Fibroblast of skin of left quadriceps (primary cell): ENCODE measurements at places on chromosomes 12 and 14.
A peak's percentile ranks its signal among the peaks of the same experiment; 100 is the strongest.

DNA sequence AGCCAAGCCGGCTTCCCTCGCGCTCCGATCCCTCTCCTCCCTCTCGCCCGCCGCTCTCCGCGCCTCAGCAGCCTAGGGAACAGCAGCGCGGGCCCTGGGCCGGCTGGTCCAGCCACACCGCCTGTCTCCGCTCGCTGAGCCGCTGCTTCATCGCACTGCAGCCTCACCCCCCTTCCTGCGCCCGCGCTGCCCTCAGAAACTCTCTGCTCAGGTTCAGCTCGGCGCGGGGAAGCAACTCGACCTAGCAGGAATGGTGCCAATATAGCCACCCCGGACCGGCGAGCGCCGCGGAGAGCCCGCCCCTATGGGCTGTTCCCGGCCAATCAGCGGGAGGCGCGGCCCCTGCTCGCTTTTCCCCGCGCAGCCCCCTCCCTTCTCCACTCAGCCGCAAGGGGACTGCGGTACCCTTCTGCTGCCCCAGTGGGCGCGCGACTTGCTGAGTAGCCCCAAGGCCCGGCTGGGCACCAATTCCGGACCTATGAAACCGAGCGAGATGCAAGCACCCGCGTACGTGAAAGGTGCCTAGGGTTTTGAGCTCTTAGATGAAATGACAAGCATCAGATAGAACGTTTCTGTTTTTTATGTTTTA is at the start of gene ADAMTS20:
TSS of gene ADAMTS20 (minus strand) at position 233 of the 589 bp plus-strand sequence. CDS start 282 bp downstream, outside the sequence.
- no peak for DNase-seq

DNA sequence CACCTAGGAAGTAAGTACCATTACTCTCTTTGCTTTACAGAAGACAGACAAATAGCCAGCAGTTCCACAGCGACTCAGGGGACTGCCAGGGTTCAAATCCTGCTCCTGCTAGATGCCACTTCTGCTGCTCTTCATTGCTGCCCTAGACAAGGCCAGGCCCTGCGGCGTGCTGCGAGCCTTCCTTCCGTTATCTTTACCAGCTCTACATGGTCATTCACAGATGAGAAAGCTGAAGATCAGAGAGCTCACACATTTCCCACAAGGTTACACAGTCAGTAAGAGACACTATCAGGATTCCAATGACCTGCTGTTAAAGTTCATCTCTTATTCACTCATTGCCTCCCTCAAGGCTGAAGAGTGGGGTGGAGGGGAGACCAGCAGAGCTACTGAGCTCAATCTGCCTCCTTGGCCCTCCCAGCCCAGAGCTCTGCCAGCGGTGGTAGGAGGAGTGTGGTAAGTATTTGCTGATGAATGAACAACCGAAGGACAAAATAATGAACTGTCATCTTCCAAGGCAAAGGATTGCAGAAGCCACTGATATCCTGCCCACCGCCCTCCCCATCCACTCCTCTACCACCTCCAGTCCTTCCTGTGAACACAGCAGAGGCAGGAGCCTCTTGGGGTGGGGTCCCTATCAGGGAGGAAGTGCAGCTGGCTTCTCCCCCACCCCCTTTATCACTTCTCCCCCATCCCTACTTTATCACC is 14.6 kb upstream of the HDAC7 start:
- DNase-seq: no peak

- no peak for DNase-seq
Observed at GRCh38 chr12:106022568-106023012, 116.2 kb downstream of the NUAK1 start.

DNA sequence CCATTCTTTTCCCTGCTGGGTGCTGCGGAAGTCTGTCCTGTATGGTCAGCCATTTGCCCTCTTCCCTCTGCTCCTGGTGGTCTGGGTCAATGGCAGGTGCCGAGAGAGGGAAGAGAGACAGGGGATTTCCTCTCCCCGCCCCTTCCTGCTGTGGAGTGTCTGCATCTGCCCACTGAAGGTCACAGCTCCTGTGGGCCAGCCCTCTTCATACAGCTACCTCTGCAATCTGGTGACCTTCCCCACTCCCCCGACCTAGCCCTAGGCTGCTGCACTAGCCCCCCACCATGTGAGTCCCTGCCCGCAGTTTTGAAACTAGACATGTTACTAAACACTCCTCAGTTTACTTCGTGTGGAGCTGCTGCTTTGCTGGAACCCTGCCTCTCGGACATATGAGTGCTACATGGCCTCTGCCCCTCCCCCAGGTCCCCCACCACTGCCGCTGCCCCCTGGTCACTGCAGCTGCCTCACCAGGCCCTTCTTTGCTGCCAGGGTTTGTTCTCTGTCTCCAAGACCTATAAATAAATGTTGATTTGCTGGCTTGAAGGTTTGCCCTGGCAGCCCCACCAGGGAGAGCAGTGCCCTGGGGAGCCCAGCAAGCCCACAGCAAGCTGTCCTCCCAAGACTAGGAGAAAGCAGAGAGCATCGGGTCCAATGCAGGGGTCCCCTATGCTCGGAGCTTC is 102.9 kb downstream of the DPF3 start:
- DNase-seq: no peak

GRCh38 chr12:91574975-91575374 is 392.4 kb upstream of the DCN start:
- no peak for DNase-seq

DNA sequence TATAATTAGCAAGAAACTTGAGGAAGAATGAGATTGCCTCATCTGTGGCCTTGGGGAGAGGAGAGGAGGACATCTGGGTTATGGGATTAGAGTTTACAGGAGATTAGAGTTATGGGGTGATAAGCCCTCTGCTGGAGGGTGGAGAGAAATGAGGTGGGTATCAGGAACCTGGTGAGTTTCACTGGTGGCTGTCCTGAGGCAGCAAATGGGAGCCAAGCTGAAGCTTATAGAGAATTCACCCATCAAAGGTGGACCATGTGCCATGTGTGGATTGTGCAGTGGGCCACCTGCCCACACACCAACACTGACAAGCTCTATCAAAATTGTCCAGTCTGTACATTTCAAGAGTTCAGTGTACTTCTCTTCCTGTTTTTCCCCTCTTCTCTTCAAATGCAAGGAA is 135.3 kb downstream of the AEBP2 start:
- no peak for DNase-seq

GRCh38 chr12:230925-231671 is 17.1 kb upstream of the SLC6A12 start:
- DNase-seq: no peak

GRCh38 chr14:25836636-25837035 is 761.2 kb downstream of the NOVA1 start:
- no peak for DNase-seq

DNA sequence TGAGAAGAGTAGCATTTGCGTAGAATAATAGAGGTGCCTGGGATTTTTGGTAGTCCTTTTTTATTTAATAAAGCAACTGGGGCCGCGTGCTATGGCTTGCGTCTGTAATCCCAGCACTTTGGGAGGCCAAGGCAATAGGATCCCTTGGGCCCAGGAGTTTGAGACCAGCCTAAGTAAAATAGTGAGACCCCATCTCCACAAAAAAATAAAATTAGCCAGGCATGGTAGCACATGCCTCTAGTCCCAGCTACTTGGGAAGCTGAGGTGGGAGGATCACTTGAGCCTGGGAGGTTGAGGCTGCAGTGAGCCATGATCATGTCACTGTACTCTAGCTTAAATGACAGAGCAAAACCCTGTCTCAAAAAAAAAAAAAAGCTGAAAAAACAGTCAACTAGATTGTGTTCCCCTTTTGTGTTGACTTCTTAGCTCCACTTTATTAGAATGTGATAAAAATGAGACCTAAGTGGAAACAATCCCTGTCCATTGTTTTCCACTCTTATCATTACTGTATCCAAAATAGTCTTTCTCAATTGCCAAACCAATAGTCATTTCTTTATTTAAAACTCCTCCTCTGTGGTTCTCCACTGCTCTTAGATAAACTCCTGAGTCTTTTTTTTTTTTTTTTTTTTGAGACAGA is 7.4 kb downstream of the PRKCH start:
- no peak for DNase-seq

GRCh38 chr12:24111086-24111485 is 161.6 kb upstream of the SOX5 start:
- DNase-seq: no peak

DNA sequence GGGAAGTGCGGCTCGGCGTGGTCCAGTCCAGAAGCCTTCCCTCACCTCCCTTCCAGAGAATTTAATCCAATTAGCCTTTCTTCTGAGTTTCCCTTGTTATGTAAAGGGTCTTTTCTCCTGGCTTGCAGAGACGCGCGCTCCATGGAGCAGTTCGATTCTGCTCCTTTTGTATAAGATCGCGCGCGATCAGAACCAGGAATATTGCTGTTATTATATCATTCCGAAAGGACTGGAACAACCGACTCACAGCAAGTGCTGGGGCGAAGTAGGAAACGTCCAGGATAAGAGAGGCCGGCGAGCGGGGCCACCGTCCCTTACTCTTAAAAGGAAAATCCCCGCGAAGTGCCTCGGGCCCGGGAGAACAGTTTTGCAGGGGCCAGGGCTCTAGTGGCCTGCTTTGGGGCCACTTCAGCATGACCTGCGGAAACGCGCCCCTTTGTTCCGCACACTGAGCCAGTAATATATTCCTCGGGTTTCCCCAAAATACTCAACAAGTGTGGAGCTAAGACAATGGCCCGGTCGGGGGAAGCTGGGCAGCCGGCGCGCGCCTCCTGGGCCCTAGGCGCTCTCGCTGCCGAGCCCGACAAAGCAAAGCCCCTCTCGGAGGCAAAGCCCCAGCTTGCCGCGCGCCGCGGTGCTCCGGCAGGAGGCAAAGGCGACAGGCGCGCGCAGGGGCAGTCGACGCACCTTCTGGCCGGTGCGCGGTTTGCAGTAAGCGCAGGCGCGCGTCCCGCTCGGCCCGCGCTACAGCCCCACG is 2.9 kb downstream of the RFX4 start:
- no peak for DNase-seq

- DNase-seq: no peak
Observed at GRCh38 chr14:60977847-60978246, 3.0 kb downstream of the TRMT5 start.

DNA sequence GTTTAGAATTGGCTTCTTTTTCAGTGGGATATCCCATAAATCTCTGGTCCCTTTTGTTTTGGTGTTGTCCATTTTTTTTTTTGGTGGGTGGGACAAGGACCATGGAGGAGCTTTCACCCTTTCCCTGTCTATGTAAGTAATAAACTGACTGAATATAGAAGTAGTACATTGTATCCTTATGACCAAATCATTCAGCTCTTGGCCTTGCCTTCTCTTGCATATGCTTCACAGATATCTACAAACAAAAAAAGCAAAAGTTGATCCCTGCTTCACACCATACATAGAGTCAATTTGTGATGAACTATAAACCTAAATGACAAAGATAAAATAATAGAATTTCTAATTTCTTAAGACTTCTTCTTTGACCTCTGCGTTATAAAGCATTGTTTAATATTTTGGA is 59.8 kb downstream of the SIX1 start:
- no peak for DNase-seq

GRCh38 chr12:8680533-8680932 is 17.3 kb upstream of the RIMKLB start:
- no peak for DNase-seq

DNA sequence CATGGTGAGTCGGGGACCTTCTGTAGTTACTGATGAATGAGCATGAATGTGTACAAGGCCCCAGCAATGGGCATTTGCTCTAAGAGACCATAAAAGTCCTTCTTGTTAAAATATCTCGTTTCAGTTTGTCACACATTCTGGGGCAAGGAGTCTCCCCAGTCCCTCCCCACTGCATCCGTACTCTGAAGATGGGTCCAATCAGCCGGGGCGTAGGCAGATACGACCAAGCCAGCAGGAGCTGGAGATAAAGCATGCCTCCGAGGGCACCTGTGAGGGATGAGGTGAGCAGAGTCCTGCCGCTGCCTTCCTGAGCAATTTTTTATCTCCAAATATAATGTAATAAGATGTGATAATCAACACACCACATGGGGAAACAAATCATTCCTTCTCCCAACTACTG is 528.5 kb downstream of the BCL11B start:
- no peak for DNase-seq

DNA sequence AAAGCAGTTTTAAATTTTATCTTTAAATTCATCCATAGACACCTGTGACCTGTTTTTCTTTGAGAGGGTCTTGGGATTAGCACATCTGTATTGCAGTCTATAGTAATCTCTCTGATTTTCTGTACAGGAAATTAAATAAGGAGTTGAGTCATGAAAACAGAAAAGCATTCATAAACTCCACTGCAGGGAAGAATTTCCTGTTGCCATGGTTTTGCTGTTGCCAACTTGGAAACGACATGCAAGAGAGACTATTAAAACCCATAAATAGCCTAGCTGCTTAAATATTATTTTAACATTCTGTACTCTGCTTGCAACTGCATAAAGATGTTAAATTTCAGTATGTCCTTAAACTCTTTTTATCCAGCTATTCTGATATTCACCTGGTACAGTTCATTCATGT is 281.0 kb upstream of the RGS6 start:
- peak; percentile 80 for DNase-seq
